ENCODE measurements at places on chromosomes 5 and 9.

DNA sequence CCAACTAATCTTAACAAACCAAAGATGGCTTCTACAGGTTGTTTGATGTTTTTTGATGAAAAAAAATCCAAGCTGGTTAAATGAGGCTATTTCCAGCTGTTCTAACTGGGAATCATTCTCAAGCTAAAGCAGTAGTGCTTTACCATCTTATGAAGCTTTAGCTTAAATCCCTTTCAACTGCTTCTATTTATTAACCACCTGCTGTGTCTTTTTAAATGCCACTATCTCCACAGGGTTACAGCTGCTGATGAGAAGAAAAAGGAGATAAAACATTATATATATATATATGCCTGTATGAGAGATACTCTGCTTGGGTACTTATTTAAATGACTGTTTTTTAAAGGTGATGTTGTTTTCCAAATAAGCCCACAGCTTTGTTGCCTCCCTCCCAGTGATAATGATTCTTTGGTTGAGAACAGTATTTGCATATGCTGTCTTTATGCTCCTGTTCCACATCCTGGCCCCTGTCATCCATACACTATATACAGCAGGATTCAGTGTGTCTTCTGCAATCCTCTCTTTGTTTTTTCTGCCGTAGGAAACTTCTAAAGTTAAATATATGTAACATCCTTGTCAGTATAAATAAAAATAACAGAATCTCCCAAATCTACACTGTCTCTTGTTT is 164.0 kb downstream of the PAM start:
- no peak for DNase-seq

GRCh38 chr9:37370968-37371563 is 51.4 kb upstream of the GRHPR start:
- no peak for DNase-seq

DNA sequence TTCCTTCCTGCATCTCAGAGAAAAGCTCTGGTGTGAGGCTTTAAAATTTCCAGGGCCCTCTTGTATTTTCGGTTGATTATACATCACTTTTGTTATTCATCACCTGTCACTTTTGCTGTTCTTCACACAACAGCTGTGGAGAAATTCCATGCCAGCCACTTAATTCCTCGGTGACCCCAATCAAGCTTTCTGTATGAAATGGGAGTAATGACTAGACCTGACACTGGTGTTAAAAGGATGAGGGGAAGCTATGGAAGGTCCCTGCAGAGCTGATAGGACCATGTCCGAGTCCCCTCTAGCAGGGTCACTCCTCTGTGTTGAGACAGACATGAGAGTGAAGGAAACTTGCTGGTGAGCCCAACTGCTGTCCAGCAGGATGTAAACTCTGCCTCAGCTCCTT is 59.7 kb downstream of the GPR21 start:
- no peak for DNase-seq

- no peak for DNase-seq
These were observed 105.3 kb downstream of the UBE2R2 start for GRCh38 chr9:33921967-33922895.

GRCh38 chr9:6758498-6759184 is 868 bp downstream of the KDM4C start:
- peak; percentile 75 for DNase-seq

GRCh38 chr9:27504259-27504658 is 19.8 kb upstream of the IFNK start:
- no peak for DNase-seq

DNA sequence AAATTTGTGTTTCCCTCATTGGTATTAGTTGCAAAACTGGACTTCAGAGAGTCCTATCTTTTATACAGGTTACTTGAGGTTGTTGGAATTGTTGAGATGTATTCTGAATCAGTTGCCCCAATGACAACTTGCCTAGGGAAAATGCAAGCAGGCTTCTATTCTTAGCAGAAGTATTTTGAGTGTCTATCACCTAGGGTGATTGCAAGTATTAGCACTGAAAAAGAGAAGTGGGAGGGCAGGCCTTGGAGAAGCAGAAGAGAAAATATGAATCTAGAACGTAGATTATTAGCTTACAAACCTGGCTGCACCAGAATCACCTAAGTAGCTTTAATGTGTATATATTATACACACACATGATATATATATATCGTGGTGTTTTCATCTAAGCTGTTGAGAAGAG is 43.2 kb downstream of the ADAMTS12 start:
- no peak for DNase-seq

- no peak for DNase-seq
These were observed 30.8 kb downstream of the ZSWIM6 start for GRCh38 chr5:61362796-61363368.

- DNase-seq: no peak
These were observed 32.5 kb downstream of the C9orf152 start for GRCh38 chr9:110175275-110175968.

DNA sequence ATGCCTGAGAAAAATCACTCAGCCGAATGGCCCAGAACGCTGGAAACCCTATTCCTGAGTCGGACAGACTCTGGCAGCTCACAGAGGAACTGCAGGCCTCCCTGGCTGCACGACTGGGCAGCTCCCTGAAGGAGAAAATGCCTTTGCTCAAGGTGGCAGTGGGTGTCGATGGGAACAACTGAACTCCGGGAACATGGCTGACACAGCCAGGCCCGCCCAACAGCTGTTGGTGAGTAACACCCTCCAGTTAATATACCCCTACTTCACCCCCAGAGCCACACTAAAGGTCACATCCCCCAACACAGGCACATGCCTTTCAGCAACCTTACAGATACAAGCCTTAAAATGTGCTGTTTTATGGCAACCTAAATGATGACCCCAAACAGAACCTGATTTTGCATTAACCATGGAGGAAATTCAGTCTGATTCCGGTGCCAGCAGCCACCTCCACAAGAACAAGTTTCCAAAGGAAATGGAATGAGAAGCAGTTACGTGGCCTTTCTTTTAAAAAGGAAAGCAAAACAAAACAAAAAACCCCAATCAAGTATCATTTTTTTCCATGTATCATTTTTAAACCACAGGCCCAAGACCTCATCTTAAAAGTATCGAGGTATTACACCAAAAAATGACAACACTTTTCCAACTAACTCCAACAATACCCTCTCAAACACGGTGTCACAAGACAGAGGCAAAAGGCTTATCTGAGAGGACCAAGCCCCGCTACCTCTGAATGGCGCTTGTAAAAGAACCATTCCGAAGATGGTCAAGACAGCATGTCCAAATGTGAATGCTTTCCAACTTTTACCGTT is 3.1 kb downstream of the KLF9 start:
- DNase-seq: no peak

DNA sequence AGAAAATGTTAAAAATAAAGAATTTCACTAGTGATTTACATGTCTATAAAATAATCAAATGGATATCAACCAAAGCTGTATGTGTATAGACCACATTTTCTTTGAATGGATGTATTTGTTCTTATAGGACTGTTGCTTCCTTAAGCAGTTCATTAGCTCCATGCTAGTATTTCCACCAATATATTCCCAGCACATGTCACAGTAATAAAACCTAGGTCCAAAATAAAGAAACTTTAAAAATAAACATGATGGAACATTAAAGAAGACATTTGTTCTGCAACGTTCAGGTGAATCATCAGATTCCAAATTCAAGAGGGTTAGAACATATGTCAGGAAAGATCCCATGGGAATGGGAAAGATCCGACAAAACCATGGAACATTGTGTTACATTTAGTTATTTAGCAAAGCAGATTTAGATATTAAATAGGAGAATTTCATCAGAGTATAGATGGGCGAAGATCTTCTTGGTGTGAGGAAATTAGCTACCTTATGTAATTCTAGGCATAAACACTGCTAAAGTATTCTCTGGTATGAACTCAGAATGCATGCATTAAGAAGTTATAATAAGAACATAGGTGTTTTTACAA is 490.7 kb downstream of the CDH18 start:
- DNase-seq: no peak

DNA sequence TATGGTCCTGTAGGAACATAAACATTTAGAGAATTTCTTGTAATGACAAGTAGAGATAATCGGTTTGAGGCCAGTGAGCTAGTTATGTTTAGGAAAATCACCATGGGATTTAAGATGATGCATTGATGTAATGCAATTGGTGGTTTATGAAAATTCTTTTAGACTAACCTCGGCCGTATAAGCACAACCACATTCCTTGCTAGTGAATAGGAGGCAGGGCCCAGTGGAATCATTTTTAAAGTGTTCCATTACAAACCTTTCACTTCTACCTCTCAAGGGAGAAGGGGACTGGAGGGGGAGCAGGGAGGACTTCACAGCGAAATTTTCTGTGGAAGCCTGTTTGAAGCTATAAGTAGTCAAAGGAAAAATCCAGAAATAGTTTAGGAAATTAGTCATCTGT is 71.8 kb upstream of the NFIL3 start:
- no peak for DNase-seq

DNA sequence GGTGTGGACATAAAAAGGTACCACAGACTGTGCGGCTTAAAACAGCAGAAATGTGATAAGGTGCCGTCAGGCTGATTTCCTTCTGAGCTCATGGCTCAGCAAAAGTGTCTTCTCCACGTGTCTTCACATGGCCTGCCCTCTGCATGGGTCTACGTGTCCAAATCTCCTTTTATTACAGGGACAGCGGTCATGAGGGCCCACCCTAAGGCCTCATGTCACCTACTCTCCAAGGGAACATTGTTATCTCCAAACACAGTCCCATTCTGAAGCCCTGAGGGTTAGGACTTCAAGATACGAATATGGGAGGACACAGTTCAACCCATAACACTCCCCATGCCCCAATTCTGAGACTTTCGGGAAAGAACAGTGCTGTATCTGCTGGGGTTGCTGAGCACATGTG is 35.2 kb downstream of the COL23A1 start:
- DNase-seq: no peak

DNA sequence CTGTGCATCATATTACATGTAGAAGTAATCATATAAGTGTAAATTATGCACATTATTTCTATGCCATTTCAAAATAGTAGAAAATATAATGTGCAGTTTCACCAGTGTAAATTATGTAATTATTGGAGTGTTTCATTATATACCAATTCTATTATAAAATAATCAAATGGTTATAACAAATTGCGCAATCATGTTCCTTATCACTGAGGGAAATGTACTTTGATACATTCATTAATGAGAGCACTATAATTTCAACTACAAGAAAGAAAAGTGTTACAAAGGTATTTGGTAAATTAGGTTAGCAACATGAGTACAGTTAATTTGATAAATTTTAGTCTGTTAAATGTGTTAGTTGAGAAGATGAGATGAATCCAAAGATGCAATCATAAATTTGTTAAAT is 421.5 kb upstream of the CDH10 start:
- no peak for DNase-seq

GRCh38 chr9:127200106-127200862 is 64.3 kb upstream of the GARNL3 start:
- no peak for DNase-seq

- DNase-seq: no peak
These were observed 628.0 kb upstream of the CDH18 start for GRCh38 chr5:20615888-20616563.

DNA sequence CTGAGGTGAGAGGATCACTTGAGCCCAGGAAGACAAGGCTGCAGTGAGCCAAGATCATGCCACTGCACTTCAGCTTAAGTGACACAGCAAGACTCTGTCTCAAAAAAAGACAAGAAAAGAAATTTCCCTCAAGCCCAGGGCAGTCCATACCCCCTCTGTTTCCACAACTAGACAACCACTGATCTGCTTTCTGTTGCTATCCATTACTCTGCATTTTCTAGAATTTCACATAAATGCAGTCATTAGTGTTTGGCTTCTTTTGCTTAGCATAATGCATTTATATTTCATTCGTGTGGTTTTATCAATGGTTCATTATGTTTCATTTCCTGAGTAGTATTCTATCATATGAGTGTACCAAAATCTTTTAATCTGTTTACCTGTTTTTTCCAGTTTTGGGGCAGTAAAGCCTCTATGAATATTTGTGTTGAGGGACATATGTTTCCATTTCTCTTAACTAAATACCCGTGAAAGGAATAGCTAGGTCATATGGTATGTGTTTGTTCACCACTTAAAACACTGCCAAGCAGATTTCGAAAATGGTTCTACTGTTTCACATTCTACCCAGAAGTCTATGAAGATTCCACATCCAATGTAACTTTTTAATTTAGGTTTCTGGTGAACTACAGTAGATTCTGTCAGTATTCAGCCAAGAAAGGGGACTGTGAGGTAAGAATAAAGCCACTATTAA is 271.8 kb downstream of the ZNF608 start:
- no peak for DNase-seq

DNA sequence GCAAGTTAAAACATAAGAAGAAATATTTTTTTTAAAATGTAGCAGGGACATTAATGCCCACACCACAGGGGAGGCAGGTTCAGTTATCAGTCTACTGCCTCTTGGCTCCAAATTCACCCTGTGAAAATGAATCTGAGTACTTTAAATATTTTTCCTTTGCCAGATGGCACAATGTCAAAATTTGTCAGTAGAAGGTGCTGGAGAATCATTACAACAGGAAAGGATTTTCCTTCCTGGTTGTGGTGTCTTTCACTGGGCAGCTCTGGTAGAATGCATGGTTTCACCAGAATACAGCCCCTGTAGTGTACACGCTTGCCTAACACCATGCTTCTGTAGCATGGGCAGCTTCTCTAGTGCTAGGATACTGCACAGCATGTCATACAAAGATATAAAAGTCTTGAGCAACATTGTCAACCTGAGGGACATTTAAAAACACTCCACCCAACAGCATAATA is 9.7 kb upstream of the SREK1 start:
- no peak for DNase-seq

GRCh38 chr9:14180093-14180959 is 133.6 kb downstream of the NFIB start:
- no peak for DNase-seq

DNA sequence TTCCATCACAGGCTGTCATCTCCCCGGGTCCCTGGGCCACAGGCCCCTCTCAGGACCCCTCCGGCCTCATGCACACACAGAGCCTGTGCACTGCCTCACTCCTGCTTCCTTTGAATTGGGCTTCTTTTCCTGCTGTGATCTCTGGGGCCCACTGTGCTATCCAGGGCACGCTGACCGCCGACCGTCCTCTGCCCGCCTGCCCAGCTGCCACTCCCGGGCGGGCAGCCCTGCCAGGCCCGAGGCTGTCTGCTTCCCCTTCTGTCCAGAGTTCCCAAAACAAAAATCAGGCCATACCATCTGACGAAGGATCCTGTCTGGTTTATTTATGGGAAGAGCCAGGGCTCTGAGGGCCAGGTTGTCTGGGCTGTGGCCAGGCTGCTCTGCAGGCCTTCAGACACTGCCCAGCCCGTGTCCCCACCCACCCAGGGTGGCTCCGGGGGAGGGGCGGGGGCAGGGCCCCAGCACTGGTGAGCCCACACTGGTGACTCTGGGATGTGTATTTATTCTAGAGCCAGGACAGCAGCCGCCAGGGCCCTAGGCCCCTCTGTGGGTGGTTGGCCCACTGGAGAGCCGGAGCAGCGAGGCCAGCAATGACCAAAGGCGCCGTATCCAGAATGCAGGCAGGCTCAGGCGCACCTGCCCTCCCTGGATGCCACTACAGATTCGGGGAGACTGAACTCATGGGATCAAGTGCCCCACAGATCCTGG is 57.0 kb downstream of the ADAMTS2 start:
- no peak for DNase-seq

GRCh38 chr9:36948051-36948450 is 86.0 kb downstream of the PAX5 start:
- DNase-seq: no peak

Measured in type B pancreatic cell (in vitro differentiated cells).